ENCODE measurements at places on chromosomes 7 and 10.

DNA sequence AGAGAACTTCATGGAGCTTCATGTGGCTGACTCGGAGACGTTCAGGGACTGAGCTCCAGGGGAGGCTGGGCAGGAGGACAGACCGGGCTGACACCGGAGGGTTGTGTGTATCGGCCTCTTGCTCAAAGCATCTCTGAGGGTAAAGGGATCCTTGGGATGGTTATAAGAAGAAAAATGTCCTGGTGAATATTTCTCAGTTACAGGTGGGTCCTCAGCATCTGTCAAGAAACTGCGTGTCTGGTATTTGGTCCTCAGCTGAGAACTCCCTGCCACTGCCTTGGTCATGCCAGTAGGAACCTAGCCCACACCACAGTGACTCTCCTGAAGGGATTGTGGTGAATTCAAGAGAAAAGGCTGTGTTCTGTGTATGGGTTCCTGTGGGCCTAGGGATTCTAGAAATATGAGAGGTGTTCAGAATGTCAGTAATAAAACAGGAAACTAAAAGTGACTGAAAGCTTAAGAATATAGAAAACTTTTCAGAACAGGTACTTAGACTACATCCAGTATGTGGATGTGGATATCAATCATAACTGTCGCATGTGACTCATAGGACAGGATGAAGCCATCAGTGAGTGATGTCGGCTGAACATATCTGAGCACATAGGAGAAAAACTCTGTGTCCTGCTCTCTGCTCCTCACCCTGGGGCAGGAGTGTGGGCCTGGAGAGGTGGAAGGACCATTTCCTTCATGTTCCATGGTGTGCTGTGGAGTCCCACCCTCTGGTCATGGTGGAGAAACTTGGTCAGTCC is 28.4 kb downstream of the MBL2 start:
- no peak for DNase-seq
- peaks cover 11% of the 10 kb centered on the region for H3K27me3 ChIP-seq
- H3K27ac ChIP-seq = no peak overlapping the region
- no peaks in the 10 kb centered on the region for H3K36me3 ChIP-seq
- H3K4me1 ChIP-seq = peaks cover 4% of the 10 kb centered on the region

- no peaks in the 10 kb centered on the region for H3K27me3 ChIP-seq
- H3K4me3 ChIP-seq = no peak overlapping the region
- no peak overlapping the region for H3K27ac ChIP-seq
- H3K36me3 ChIP-seq = peaks cover 6% of the 10 kb centered on the region
Observed at GRCh38 chr7:111068618-111069017, 22.3 kb upstream of the LRRN3 start.

- no peaks in the 10 kb centered on the region for H3K36me3 ChIP-seq
- no peaks in the 10 kb centered on the region for H3K27me3 ChIP-seq
- DNase-seq = no peak
Observed at GRCh38 chr7:21276471-21277035, 151.3 kb upstream of the SP4 start.

DNA sequence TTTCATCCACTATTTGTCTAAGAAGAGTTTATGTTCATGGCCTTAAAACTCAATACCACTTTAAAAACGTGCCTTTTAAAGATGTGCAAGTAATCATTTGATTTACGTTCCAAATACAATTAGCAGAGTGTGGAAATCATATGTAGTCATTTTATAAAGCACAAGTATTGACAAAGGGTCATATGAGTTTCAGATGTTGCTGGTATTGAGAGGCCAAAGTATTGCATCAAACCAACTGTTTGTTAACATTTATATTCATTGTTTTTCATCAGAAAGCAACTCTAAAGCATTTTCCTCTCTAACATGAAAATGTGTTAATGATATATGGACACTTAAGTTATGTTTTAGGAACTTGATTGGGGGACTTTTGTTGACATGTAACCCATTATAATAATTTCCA is 11.5 kb upstream of the TSGA13 start:
- peaks cover 2% of the 10 kb centered on the region for H3K27me3 ChIP-seq
- H3K27ac ChIP-seq = no peak overlapping the region
- no peaks in the 10 kb centered on the region for H3K36me3 ChIP-seq

- H3K27ac ChIP-seq = peak overlapping the region; percentile 1
- peak; percentile 38 for DNase-seq
- H3K4me3 ChIP-seq = no peak overlapping the region
- H3K4me1 ChIP-seq = peaks cover 16% of the 10 kb centered on the region
Observed at GRCh38 chr7:80249619-80250295, 115.1 kb downstream of the GNAI1 start.

Data from HFFc6 (cell line).